GM19239 (cell line): ENCODE measurements at places on chromosomes 5 and 9.
A peak's percentile ranks its signal among the peaks of the same experiment; 100 is the strongest.

GRCh38 chr9:103991001-103991400, 103.1 kb upstream of the SMC2 start:
- no peak for DNase-seq

- no peak for DNase-seq
These were observed 225.0 kb downstream of the ESM1 start for GRCh38 chr5:54760182-54760935.

DNA sequence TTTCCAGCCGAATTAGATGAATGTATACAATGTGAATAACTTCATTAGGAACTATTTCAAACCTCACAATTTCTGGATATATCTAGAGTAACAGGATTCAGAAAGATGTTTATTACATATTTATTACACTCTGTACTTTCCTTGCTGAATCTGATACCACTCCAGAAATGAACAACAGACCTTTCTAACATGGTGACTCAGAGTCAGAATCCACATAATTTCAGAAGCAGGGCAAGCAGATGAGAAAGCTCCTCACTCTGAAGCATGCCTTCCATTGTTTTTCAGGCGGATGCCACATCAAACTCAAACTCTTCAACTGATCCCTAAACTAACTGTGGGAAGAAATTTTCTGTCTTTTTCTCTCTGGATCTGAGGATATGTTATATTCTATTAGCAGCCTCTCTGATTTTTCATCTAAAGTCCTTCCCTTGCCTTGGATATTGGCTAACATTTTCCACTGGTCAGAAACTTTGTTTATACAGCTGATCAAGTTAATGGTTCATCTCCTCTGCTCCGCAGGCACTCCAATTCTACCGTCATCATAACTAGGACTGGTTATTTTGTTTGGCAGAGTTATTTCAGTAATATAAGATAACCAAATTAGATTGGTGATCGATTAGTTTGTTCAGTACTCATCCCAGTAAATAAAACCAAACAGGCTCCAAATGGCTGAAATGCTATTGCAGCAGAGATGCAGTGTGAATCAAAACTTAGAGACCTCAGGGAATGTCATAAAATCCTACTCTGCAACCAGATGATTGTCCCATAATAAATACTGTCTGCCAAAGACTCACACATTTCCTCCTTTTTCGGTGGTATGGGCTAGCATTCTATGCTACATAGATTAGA, 556.0 kb downstream of the EBF1 start:
- no peak for DNase-seq

DNA sequence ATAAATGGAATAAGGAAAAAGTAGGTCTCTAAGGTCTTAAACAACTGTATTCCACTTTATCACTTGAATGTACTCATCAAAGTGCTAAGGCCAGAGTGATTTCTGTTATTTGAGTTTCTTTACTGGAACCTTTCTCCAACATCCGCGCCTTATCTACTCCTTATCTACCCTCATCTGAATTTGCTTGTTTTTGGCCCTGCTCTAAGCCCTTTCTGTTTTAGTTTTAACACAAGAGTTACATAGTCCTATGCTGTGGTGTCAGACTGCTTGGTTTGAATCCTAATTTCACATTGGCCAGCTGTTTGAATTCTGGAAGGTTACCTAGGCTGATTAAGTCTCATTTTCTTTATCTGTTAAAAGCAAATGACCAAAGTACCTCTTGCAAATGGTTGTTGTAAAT, 128.3 kb downstream of the PCSK5 start:
- no peak for DNase-seq

DNA sequence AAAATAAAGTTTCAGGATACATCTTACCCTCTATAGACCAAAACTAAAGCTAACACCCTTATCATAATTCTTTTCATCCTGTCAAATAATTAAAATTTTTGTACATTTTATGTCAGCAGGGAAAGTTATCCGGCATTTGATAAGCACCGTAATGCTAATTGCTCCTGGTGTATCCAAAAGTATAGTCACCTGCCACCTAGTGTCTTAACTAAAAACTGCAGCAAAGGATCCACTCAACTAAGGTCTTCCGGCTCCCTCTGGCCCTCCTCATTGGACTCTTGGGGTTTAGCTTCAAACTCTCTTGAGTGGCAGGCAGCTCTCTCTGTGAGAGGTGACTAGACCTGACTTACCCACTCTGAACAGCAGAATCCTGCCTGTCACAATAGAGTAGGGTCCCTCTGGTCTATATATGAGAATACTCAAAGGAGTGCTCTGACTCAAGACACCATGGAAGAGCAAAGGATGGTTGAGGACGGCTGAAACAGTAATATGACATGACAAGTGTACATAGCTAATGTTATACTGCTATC, 60.4 kb upstream of the CAST start:
- DNase-seq, result peak; percentile 42

GRCh38 chr9:87515006-87515405, 17.3 kb downstream of the DAPK1 start:
- DNase-seq, result no peak

- DNase-seq, result no peak
These were observed 28.4 kb downstream of the TIMD4 start for GRCh38 chr5:156934450-156935211.

DNA sequence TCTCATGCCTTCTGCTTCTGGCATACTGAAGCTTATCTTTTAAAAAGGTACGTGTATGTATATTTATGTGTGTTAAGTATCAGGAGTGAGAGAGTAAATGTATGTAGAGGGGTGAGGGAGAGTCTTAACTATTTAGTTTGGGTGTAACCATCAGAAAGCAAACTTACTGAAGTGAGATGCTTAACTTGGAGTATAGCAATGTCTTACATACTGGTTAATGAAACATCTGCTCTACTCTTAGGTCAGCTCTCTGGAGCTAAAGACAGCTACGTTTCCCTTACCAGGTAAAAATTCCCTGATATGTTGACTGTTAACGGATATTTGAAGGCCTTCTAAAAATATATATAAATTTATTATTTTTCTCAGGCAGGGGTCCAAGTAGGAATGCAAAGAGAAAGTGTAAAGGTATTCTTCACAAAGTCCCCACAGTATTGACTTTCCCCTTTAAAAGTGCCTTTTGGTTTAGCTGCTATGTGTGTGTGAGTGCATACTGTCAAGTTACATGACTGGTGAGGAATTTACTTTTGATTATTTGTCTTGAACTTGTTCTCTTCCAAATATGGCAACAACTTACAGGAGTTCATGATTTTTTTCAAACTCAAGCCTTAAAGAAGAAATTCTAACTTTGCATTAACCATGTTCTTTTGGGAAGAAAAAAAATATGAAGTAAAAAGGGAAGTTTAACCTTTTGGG, 12.3 kb upstream of the C5orf24 start:
- no peak for DNase-seq

DNA sequence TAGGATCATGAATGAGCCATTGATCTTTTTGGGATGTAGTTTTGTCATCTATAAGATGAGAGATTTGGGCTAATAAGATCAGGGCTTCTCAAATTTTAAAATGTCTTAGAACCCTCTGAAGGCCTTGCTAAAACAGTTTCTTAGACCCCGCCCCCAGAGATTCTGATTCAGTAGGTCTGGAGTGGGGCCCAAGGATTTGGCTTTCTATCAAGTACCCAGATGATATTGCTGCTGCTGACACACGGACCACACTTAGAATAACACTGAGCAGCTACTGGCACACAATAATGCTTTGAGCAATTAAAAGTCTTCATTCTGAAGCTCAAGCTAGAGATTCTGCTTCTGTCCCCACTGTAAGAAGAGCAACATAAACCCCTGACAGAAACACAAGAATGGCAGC, 216.7 kb downstream of the SMARCA2 start:
- DNase-seq, result no peak

DNA sequence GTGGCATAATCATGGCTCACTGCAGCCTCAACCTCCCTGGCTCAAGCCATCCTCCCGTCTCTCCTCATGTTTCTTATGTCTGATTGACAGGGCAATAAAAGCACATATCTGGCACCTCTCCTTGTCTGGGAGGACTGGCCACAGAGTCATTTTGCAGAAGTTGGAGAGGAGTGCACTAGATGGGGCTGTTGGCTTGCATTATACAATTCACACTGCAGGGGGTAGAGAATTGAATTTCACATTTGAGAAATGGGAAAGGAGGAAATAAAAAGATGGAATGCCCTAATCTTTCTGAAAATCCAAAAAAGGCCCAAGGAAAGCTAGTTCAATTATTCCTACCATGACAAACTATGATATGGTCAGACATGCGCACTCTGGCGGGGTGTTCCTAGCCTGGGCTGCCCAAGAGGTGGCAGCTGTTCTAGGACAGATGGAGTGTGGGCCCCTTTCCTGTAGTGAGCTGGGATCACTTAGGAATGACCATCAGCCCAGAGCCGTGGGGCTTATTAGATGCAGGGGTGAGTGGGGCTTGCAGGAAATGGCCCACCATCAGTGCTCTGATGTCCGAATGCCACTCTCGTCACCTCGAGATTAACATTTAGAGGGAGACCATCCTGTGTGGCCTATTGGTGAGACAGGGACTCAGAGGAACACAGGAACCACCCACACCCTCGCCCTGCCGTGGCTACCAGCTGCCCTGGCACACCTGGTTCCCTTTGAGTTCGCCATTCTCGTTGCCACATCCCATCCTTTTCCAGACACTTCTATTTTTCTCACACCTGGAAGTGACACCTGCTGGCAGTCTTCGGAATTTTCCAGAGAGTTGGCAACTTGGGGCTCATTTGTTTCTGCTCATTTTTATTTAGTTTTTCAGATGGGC, 21.8 kb upstream of the ANKRD18A start:
- no peak for DNase-seq

DNA sequence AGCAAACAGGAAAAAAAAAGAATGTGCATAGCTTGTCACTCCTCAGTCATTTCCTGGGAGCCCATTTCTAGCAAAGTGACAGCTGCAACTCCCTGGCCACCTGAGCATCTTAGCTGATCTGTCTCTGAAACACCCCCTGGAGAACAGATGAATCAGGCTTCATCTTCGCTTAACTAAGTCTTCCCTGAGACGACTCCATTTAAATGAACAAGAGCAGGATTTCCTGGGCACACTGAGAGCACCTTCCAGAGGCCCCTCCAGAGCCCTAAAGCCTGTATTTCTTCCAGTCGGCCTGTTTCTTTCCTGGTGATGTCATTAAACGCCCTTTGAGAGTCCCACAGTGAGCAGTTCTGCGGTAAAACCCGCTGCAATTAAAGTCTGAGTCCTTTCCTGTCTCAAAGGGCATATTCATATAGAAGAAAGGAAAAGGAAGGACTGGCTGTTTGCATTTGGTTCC, 13.9 kb downstream of the TGFBI start:
- no peak for DNase-seq

DNA sequence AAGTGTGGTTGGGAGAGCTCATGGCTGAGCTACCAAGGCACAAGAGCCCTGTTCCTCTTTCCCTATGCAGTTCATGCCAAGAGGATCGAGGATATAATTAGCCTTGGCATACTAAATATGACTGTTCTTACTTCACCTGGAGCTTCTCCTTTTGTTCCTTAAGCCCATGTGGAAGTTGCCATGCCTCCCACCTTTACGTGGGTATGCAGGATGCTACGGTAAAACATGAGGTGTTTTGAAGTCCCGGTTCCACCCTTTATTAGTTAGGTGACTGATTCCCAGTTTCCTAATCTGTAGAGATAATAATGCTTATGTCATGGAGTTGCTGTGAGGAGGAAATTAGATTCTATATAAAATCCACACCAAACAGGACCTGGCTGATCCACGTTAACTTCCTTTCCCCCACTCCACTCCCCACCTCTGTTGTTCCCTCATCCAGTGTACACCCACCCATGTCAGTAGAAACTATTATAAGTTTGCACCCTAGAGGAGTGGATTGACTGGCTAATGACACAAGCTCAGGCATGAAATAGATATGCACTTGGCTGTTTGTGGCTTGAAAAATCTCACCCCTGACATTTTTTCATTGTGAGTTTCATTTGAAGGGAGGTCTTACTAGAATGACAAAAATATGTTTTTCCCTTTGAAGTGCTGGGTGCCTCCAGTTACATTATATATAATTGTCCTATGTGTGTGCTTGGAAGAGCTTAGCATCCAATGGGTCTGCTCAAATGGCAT, 36.8 kb upstream of the SHOC1 start:
- no peak for DNase-seq

DNA sequence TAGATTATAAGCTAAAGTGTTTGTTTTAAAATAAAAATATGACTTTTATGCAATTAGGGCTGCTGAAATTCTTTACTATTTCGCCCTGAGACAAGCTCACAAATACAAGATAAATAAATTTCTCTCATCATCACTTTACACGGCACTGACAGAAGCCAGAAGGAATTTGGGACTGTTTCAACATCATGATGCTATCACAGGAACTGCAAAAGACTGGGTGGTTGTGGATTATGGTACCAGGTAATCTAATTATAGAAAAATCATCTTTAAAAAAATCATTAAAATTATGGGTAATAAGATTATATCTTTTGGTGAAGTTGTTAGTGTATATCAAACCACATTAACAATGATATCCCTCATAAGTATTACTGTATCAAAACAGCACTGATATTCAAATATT, 95.0 kb downstream of the MAN2A1 start:
- no peak for DNase-seq

GRCh38 chr9:136079916-136080246, 15.2 kb downstream of the NACC2 start:
- no peak for DNase-seq

GRCh38 chr9:20640331-20641187, 18.3 kb upstream of the MLLT3 start:
- DNase-seq, result no peak

DNA sequence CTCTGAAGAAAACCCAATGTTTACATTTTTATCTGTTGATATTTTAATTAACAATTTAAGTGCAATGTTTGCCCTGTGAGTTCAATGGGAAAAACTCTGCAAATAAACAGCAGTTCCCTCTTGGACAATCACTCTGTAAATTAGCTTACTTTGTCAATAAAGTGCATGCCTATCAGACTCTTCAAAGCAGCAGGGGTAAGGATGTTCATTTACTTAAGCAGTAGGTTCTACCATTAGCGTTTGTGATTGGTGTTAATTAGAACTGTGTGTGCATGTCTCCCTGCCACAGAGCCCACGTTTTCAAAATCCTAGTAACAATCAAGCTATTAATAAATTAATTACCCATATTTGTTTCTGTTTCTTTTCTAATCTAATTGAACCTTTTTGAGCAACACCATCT, 1921.6 kb upstream of the WWC1 start:
- no peak for DNase-seq

DNA sequence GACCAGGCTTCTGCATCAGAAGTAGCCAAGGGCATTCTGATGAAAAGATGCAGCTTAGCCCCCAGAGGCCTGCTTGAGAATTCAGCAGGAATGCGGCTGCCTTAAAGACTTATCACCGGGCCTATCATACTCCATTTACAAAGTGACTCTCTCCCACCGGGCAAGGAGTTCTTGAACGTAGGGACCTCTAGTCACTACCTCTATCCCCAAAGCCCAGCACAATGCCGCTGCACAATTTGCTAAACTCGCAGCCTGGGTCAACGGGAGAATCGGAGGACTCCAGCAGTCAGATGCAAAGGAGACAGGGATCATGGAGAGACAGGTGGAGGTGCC, 661 bp downstream of the PDCL start:
- DNase-seq, result no peak
